ENCODE measurements at places on chromosomes 11 and 22.

DNA sequence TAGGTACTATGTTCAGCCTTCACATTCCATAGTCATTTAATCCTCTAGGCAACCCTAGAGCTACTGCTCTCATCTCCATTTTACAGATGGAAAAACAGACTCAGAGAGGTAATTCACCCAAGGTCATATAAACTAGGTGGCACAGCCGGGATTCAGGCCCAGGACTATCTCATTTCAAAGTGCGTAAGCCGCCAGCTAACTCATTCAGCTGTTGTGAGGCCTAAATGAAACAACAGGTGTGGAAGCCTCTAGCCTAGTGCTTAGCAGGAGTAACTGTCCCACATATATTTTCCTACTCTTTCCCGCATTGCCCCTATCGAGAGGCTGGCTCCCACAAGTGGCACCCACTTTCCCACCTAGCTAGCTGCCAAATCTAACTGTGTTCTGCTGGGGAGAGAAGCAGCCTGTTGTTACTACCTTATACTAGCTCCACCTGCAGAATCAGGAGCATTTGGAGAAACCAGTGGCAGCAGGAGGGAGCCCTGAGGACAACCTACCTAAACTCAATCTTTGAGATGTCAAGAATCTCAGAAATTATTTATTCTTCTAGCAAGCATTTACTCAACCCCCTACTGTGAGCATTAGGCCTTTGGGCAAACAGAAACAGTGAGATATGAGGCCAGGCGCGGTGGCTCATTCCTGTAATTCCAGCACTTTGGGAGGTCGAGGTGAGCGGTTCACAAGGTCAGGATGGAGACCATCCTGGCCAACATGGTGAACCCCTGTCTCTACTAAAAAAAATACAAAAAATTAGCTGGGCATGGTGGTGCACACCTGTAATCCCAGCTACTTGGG lies 20.9 kb downstream of the PRG3 start:
- no peak for DNase-seq

- peak; percentile 78 for DNase-seq
These were observed 169.8 kb downstream of the C11orf91 start for GRCh38 chr11:33530815-33531214.

- DNase-seq, result peak; percentile 35
These were observed 70.7 kb upstream of the THY1 start for GRCh38 chr11:119493712-119494111.

- no peak for DNase-seq
These were observed 591.3 kb upstream of the ARHGAP42 start for GRCh38 chr11:100095809-100096208.
